ENCODE measurements at places on chromosomes 2 and 18.

DNA sequence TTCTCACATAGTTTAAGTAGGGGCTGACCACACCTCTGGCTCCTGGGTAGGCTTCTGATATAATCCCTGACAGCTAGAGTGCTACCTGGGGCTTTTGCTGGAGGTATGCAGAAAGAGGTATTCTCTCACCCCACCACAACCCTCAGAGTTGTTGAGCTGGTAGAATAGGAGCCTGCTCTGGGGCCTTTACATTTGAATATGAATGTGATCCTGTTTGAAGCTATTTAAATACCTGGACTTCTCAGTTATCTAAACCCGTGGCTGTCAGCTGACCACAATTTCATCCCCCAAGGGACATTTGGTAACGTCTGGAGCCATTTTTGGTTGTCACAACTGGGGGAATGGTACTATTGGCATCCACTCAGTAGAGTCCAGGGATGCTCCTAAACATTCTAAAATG lies 669.1 kb downstream of the SATB2 start:
- DNase-seq = no peak

GRCh38 chr2:55844986-55845385 lies 78.6 kb downstream of the EFEMP1 start:
- no peak for DNase-seq

GRCh38 chr18:6561862-6562291 lies 147.2 kb upstream of the L3MBTL4 start:
- DNase-seq = no peak

- DNase-seq = no peak
These were observed 81.5 kb upstream of the ZBTB14 start for GRCh38 chr18:5376986-5377385.

- no peak for DNase-seq
These were observed 15.3 kb downstream of the PELI1 start for GRCh38 chr2:64128943-64129391.
